ENCODE measurements at places on chromosomes 11 and 22. TPM values are rescaled to one million over a fixed set of nuclear protein-coding genes. Genes with fewer than 3 reads are reported as not detected.
A peak's percentile ranks its signal among the peaks of the same experiment; 100 is the strongest.

NRIP3 gene
- 1.5 TPM for total RNA-seq

PRSS23 gene
- total RNA-seq: 3.7 TPM

LMNTD2 gene
- 1.3 TPM for total RNA-seq

KRTAP5-2 gene
- not detected for total RNA-seq

SCGB2A2 gene
- not detected for total RNA-seq

PRG3 gene
- not detected for total RNA-seq

STK33 gene
- 5.2 TPM for total RNA-seq

SYT9 gene
- total RNA-seq: not detected

OR8A1 gene
- not detected for total RNA-seq

ASPHD2 gene
- 14.9 TPM for total RNA-seq

TMEM86A gene
- 0.52 TPM for total RNA-seq

GRCh38 chr11:43396617-43397016, 37.9 kb downstream of the TTC17 start:
- DNase-seq: no peak

DNA sequence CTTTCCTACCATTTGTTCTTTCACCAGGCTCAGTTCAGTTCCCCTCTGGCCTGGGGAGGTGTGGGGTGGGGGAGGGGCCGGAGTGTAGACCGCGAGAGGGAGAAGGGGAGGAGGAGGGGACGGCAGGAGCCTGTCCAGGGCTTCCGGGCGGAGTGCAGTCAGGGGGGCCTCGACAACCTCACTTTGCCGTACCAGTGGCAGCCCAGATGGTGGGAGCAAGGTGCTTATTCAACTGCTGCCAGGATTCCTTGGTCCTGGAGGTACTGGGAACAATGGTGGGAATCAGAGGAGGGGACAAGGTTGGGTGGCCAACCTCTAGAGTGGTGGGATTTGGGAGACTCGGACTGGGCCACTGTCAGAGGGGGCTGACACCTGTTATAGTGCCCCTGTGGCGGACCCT, 1.2 kb downstream of the BACE1 start:
- DNase-seq: no peak

DNA sequence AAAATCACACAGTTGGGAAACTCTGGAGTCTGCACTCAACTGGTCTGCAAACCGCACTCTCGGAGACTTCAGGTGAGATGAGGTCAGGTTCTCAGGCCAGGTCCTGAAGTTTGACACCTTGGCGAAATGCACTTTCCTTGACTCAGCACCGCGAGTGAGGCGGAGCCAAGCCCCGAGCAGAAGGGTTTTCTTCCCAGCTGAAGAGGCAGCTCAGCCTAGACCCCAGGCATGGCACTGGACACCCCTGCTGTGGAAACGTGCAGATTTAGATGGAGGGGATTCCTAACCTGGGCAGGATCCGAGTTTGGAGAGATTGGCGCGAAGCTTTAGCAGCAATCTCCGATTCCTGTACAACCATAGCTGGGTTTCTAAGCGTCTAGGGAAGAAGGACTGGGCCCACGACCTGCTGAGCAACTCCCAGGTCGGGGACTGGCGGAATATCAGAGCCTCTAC, 835 bp upstream of the MYOD1 start:
- DNase-seq: no peak

GRCh38 chr11:68598816-68599653, 85.3 kb upstream of the GAL start:
- DNase-seq: no peak

- DNase-seq: peak; percentile 47
Observed at GRCh38 chr22:38513063-38513462, 7.0 kb upstream of the DDX17 start.

DNA sequence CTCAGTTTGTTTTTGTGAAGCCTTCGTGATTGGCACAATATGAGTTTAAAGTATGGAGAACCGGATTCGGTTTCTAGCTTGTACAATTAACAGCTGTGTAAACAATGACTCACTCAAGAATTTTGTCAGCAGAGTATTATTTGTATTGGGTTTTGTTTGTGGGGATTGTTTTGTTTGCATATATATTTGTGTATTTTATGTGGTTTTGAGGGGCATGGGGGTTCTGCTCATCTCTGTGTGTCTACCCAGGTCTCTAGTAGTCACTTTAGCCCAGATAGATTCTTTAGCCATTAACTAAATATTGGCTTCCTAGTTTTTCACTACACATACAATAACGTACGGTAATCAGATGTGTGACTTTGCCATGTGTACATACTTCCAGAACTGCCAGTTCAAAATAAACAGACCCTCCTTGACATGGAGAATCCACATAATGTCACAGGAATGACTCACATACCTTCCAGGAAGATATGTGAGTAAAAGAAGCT, 7.5 kb upstream of the MS4A7 start:
- no peak for DNase-seq

DNA sequence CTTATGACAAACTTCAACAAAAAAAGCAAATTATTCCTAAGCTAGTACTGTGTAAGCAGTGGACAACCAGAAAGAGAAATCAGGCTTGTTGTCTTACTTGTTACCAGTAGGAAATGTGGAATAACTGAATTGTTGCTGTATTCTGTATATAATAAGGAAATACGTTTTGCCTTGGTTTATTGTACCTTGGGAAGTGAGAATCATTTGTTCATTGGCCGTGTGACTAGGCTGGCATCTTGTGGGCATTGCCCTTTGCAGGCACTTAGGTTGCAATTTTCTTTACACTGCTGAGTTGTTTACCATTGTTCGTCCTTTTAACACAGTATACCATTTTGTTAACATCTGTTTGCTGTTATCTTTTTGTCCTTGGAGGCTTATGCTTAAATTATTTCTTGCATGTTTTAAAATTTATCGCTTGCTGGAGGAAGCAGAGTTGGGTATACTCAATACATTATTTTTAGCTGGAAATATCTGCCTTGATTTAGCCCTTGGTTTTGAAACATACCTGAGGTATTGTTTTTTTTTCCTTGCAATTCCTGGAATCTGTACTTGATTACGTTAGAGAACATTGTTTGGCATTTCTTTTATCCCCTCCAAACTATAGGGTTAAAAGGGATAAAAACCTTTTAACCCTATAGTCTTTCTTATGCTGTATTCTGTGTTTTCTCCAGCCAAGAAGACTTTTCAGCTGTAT, 109.3 kb downstream of the DDX10 start:
- DNase-seq: no peak

- no peak for DNase-seq
Observed at GRCh38 chr22:18056161-18056666, 21.6 kb upstream of the PEX26 start.

GRCh38 chr11:77410076-77410827, 63.6 kb downstream of the PAK1 start:
- DNase-seq: no peak

GRCh38 chr11:75107187-75107586, 10.5 kb upstream of the OR2AT4 start:
- DNase-seq: no peak

- DNase-seq: no peak
Observed at GRCh38 chr22:42430528-42431125, 1.6 kb downstream of the NFAM1 start.

DNA sequence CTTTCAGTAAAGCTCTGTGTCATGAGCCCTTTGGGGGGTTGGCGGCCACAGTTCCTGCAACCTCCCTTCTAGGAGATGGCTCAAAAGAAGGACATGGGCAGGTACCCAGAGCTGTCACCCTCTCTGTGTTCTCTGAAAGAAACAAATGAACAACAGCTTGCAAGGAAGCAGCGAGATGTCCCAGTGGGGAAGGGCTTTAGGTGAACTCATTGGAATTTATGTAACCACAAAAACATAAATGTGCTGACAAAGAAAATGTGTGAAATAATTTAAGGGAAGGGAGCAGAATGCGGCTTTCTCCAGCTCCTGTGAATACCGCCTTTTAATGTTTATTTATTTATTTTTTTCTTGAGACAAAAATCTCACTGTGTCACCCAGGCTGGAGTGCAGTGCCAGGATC, 3.3 kb downstream of the PARVG start:
- DNase-seq: no peak

DNA sequence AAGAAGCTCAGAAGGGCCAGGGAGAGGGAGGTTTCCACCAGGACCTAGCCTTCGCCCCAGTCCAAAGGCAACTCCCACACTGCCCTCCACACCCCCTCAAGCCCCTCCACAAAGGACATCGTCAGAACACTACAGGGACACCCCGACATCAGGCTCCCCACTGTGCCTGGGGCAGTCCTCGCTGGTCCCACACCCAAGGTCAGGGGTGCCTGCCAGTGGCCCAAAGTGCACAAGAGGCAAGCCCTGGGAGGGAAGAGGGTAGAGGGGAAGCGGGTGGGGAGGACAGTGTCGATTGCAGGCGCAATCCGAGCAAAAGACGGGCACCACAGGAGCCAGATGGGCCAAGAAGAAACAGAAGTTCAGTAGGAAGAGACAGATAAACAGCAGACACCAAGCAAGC, 35.6 kb upstream of the JAM3 start:
- no peak for DNase-seq

DNA sequence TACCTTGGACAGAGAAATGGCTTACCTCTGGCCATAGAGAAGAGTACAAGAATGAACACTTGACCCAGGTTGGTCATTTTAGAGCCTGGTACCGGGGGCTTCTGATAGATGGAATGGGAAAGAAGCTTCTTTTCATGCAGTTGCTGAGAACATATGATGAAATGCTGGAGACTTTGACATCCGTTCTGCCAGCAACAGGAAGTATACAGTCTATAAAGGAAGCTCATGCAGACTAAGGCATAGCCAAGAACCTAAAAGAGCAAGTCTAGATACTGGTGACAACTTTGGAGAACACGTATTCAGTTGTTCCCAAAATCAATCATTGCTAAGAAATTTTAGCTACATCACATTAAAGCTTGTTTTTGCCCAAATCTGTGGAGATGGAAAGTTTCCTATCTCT, 894.6 kb downstream of the METTL15 start:
- no peak for DNase-seq

DNA sequence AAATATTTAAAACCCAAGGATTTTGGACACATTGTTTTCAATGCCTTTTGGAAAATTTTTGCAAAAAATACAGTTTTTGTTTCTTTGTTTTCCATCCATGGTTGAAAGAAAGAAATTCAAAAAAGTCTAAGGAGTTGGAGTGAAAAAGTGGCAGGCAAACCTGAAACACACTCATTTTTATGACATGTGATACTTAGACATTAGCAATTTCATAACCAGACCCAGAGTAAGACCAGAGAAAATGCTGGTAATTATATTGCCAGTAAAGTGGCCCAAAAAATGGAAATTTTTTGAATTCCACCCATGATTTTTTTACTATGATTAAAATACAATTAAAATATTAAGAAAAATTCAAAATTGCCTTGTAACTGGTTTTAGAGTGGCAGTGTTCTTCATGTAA, 128.2 kb downstream of the SLC17A6 start:
- no peak for DNase-seq

- peak; percentile 34 for DNase-seq
Observed at GRCh38 chr22:28810821-28811491, 10.6 kb upstream of the XBP1 start.

- no peak for DNase-seq
Observed at GRCh38 chr22:21055564-21055834, 9.8 kb downstream of the LRRC74B start.

GRCh38 chr11:66003291-66003690, 988 bp downstream of the BANF1 start:
- no peak for DNase-seq

- DNase-seq: no peak
Observed at GRCh38 chr11:68927280-68928135, 23.8 kb downstream of the IGHMBP2 start.

DNA sequence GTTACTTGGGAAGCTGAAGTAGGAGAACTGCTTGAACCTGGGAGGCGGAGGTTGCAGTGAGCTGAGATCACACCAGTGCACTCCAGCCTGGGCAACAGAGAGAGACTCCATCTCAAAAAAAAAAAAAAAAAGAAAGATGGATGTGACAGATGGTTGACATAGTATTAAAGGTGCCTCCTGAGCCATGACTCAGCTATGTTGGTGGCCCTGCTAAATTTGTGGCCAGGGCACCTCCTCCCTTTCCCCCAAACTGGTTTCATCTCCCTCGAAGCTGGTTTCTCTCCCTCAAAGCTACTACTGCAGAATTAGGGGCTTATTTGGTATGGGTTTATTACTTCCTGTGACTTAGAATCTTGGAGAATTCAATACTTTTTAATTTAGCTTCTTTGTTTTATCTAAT, 31.5 kb downstream of the SDHD start:
- peak; percentile 8 for DNase-seq

GRCh38 chr22:37999236-37999635, 14.9 kb upstream of the SOX10 start:
- no peak for DNase-seq

GRCh38 chr11:59459916-59460315, 3.2 kb downstream of the OR4D6 start:
- DNase-seq: no peak

GRCh38 chr11:61454520-61454919, 24.6 kb downstream of the SDHAF2 start:
- no peak for DNase-seq

DNA sequence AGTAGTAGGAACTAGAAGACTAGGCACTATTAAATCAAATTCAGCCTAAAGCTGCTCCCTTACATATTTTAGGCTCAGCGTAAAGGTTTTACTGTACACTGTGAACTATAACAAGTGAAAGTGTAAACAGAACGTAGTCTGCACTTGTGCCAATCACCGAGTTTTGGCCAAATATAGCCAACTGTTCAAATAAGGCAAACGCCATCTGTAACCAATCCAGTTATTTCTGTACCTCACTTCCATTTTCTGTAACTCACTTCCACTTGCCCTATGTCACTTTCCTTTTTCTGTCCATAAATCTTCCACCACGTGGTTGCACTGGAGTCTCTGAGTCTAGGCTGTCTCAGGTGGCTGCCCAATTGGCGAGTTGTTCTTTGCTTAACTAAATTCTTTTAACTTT, 2132.2 kb downstream of the LRRC4C start:
- DNase-seq: no peak

GRCh38 chr22:32725369-32725988, 76.0 kb upstream of the TIMP3 start:
- no peak for DNase-seq

DNA sequence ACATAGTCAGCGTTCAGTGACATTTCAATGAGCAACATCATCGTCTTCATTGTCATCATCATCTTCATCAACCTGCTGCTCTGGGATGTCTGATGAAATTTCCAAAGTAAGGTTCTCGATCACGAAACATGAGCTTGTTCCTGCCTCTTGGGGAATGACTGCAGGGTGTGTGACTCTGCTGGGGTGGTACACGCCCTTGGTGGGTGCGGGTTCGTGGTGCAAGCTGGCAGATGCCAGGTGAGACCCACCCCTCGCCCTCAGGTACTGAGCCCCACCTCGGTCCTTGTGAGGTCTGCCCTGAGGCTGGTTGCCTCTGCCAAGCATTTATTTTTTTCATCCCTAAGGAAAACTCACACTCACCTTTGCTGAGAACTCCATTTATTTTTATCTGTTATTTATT, 1389.2 kb downstream of the TBC1D22A start:
- no peak for DNase-seq
